ENCODE measurements at places on chromosomes 2 and 18.

- no peak for DNase-seq
Observed at GRCh38 chr2:99373144-99373543, 36.0 kb downstream of the EIF5B start.

DNA sequence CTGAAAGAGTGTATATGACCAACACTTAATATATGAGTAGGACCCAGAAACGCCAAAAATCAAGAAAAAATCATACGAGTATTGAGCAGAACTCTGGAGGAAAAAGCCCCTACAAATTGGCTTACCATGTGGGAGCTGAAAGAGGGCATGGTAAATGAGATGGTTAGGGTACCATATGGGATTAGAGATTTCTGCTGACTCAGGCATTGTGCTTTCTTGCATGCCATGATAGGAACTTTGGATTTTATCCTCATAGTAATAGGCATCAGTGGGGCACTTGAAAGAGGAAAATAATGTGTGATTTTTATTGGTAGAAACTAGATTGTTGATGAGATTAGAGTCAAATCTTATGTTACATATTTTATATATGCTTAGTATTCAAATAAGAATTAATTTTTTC lies 271.1 kb downstream of the CBLN2 start:
- DNase-seq: no peak

DNA sequence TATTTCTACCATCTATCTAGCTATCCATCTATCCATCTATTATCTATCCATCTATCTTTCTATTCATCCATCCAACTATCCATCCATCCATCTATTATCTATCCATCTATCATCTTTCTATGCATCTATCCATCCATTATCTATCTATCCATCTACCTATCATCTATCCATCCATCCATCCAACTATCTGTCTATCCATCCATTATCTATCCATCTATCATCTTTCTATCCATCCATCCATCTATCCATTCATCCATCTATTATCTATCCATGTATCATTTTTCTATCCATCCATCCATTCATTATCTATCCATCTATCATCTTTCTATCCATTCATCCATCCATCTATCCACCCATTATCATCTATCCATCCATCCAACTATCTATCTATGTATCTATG lies 24.6 kb upstream of the ZNF407 start:
- DNase-seq: no peak

GRCh38 chr2:12787891-12788801 lies 71.4 kb downstream of the TRIB2 start:
- no peak for DNase-seq

- no peak for DNase-seq
Observed at GRCh38 chr2:72147303-72147971, at the start of gene CYP26B1. Gene CYP26B1, minus strand, starts transcription at chr2:72147862. Its CDS starts 28 bp downstream, at chr2:72147834.

- DNase-seq: no peak
Observed at GRCh38 chr2:44836916-44837315, 104.6 kb upstream of the SIX3 start.

DNA sequence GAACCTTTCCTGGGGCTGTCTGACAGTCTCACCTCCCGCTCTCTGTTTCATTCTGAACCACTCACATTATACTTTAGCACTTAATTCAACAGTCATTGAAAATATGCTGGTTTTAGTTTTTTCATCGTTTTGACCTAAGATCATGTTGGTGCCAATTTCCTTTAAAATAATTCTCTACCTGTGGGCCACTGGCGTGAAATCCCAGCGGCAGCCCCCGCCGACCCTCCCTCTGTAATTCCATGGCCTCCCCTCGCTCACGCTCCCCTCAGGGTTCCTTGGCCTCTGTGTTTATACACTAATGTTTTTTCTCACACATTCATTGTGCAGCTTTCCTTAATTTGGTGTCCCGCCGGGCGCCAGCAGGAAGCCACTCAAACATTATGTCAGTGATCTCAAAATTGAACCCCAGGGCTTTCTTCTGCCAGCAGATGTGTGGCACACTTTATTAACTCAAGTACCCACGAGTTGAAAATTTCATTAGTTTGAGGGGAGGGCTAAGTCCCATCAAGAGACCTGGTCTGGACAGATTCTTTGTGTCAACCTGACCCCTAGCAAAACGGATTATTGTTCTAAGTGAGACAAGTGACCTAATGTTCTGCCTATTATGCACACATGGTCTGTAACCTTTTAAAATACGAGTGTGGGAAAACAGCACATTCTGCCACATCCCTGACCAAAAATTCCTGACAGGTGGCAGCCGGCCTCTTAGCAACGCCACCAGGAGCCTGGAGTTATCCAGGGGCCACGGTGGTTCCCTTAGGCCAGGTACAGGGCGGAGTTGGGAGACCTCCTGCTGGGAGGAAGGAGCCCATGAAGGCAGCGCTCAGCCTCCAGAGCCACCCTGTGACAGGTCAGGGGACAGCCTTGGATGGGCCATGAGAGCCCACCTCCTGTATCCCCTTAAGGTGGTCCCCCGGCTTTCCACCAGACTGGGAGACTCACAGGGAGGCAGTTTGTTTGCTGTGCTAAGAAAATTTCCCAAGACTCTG lies 53.1 kb downstream of the APOB start:
- DNase-seq: peak; percentile 86

- no peak for DNase-seq
Observed at GRCh38 chr2:4964579-4964978, 727.6 kb upstream of the SOX11 start.

- DNase-seq: no peak
Observed at GRCh38 chr2:73852020-73852419, 23.3 kb downstream of the STAMBP start.

- no peak for DNase-seq
Observed at GRCh38 chr2:239945751-239946561, 79.2 kb downstream of the NDUFA10 start.

DNA sequence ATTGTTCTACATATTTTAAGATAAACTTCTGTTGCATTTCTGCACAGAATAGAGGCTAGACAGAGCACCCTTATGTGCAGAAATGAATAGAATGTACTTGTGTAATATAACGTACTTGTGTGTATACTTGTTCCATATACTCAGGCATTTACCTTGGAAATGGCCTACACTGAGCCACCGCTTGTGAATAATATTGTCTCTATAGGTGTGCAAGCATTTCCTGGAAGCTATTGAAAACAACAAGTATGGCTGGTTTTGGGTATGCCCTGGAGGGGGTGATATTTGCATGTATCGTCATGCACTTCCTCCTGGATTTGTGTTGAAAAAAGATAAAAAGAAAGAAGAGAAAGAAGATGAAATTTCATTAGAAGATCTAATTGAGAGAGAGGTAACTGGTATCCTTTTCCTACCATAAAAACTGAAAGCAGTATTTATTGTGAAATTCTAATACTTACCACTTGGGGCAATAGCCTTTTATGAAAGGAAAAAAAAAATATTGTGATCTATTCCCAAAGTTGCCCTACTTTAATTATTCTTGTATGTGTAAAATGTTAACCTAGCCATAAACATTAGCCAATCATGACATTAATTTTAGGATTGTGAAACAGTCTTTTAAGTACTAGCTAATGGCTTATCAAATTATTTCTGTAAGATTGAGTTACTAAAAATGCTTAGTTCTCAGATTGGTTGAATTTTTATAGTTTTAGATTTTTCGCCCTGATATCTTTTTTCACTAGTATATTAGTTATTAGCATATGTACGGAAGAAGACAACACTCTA lies 18.0 kb downstream of the ZC3H15 start:
- DNase-seq: peak; percentile 37

GRCh38 chr18:75240433-75240832 lies 29.8 kb downstream of the TSHZ1 start:
- no peak for DNase-seq

- no peak for DNase-seq
Observed at GRCh38 chr18:8004792-8005191, 437.7 kb downstream of the PTPRM start.

- no peak for DNase-seq
Observed at GRCh38 chr18:13556502-13556901, 169.9 kb downstream of the FAM210A start.

- no peak for DNase-seq
Observed at GRCh38 chr2:38610851-38611801, 8.4 kb upstream of the HNRNPLL start.

- no peak for DNase-seq
Observed at GRCh38 chr2:112483831-112484230, 1.9 kb downstream of the TTL start.

- no peak for DNase-seq
Observed at GRCh38 chr2:99762714-99763113, 272.9 kb upstream of the REV1 start.

- no peak for DNase-seq
Observed at GRCh38 chr2:172220121-172220520, 117.4 kb upstream of the DLX2 start.

GRCh38 chr2:235510318-235510717 lies 16.5 kb downstream of the AGAP1 start:
- DNase-seq: no peak

DNA sequence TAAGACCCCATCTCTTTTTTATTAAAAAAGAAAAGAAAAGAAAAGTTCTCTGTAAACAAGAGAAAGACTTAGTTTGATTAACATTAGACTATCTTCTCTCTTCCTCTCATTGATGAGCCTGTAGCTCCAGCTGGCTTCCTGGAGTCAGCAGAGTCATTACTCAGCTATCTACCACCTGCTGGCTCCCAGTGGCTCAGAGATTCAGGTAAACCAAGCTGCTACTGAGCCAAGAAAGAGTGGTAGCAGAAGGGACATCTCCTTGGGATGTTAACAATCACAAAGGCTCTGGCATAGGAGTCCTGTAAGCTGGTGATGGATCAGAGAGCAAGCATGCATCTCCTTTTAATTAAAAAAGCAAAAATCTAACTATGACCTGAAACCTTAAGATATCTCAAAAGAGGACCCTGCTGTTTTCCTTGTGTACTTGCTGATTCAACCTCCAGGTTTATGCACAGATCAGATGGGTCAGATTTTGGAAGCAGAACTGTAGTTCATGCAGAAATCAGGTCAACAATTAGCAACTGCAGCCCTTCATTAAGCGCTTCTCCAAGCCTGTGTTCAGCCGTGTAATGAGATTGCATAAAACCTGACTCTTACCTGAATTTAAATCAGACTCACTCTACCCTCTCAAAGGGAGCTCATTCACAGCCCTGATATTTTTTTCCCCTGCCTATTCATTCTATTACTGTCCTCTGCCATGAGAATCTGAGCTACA lies 225.8 kb downstream of the RNF152 start:
- DNase-seq: no peak

GRCh38 chr2:149225446-149225845 lies 104.9 kb upstream of the LYPD6 start:
- no peak for DNase-seq

- DNase-seq: peak; percentile 34
Observed at GRCh38 chr2:74778381-74779264, 55.3 kb upstream of the HK2 start.

DNA sequence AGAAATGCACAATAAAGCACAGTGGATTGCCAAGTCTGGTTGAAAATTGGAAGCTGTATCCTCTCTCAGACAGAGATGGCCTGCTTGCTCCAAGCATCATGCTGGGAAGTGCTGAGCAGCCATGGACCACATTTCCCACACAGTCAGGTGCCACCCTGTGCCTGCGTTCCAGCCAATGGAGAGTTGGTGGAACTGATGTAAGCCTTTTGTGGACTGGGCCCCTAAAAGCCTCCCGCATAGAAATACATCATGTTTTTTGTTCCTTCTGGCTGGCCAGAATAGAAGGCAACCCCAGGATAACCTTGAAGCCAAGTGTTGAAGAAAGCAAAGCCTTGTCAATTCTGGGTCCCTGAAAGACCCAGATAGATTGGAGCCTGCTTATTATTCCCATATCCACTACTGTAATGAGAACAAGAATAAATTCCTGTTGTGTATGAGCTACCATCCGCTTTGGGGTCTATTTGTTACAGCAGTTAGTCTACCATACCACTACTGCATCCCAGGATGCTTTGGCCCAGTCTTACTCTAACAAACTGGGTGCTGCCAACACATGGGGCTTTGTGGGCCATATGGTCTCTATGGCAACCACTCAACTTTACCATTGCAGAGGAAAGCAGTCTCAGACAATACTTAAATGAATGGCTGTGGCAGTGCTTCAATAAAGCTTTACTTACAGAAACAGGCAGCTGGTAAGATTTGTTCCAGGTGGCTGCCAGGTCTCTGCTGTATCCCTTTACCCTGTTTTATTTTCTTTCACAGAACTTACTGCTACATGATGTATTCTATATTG lies 65.4 kb downstream of the POLE4 start:
- DNase-seq: no peak
